CD4-positive, alpha-beta memory T cell (primary cell): ENCODE measurements at places on chromosomes 16 and 17. TPM values are rescaled to one million over a fixed set of nuclear protein-coding genes. Genes with fewer than 3 reads are reported as not detected.
A peak's percentile ranks its signal among the peaks of the same experiment; 100 is the strongest.

Gene CCR7
- total RNA-seq = 268 TPM

Gene KRTAP2-1
- total RNA-seq = not detected

Gene NGFR
- not detected for total RNA-seq

Gene KIF2B
- total RNA-seq = not detected

DNA sequence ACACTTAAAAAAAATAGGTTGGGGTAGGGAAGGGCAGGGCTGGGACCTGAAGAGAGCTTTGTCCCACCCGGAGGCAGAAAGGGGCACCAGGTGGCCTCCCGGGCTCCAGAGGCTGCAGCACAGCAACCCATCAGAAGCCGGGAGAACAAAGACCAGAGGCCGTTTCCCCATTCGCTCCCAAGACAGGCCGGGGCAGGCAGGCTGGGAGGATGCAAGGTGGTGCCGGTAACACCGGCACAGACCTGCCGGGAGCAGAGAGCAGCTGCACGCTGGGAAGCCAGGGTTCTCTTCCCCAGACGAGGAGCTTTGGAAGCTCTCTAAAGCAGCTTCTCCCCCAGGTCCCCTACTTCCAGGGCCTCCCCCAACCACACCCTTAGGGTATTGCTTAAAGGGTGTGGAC, 5.6 kb downstream of the PPL start:
- no peak for DNase-seq

GRCh38 chr17:50162466-50163254, 3.1 kb upstream of the SGCA start:
- DNase-seq = no peak

DNA sequence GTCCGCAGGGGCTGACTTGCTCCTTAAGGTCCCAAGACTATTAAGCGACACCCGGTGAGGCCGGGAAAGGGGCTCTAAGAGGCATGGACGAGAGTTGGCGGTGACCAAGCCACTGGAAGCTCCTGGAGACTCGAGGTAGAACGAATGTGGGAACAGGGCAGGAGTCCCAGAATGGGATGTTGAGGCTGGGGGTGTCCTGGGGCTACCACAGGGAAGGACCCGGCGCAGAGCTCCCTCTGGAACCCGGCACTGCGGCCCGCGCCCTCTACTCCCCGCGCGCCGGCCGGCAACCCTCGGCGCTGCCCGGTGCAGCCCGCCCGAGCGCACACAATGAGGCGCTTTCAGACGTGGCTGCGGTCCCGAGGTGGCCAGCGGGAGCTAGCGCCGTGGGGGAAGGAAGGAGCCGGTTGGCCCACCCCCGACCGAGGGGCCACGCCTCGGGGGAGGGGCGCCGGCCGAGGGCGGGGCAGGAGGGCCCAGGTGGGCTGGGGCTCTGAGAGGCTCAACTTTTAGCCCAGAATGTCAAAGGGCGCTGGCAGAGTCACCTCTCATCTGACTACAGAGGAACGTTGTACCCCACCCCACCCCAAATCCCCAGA, at the start of gene CHST6:
Gene CHST6 (minus strand): TSS at position 366 of the 599 bp plus-strand sequence. CDS start 15,613 bp downstream, outside the sequence.
- no peak for DNase-seq

- no peak for DNase-seq
Measured at GRCh38 chr17:39700148-39700987, 504 bp downstream of the ERBB2 start.

DNA sequence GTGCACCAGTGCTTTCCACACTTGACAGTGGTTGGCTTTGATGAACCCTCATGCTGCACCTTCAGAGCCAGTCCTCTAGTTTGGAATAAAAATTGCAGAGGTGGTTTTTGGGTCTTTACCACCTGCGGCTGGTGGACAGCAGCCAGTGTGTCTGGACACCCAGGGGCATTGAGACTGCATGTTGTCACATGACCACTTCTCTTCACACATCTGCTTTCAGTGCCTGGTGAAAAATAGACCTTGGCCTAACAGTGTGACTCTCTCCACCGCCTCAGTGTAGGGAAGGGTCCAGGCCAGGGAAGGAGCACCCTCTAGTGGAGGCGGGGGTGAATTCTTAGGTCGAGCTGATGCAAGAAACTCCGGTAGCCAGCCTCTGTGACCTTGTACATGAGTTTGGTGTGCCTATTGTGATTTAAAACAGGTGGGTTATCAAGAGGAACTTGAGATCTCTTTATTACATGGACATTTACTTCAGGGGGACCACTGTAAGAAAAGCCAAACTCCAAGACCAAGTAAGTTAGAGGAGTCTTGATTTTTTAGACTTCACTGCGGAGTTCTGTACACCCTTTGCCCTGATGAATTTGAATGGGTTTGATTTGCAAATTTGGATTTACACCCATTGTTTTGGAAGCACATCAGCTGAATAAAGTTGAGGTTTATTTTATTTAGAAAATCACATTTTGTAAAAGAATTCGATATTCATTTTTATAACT, 17.9 kb downstream of the GOSR2 start:
- peak; percentile 63 for DNase-seq

DNA sequence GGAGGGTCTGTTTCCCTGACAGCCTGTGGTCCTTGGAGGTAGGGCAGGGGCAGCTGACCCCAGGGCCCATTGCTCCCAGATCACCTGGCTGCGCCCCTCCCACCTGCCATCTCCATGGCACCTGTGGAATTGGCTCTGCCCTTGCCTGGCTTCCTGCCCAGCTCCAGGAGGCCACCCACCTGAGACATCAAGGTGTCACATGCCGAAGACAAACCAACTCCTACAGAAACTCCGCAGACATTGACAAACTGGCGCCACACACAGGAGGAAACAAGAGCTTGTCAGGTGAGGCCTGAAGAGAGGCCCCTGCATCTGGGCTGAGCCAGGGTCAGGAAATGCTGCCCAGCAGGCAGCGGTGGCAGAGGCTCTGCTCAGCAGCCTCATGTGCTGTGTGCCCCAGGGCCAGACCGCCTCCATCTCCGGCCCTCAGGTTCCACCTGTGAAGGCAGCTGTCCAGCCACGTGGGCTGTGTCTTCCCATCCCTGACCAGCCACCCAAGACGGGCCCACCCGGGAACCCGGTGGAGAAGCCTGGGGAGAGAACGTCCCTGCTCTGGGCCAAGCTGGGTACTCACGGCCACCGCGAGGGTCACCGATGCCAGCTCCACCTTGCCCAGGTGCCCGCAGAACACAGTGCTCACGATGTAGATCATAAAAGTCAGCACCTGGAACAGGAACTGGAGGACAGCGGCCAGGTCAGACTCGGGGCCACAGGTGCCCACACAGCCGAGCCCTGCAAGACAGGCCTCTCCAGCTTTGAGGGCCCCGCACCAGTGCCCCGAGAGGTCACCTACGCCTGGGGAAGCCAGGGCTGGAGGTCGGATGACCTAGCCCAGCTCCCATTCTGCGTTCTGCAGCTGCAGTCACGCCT, 1.6 kb downstream of the SLC47A2 start:
- DNase-seq = no peak

GRCh38 chr17:40828454-40829044, 6.1 kb upstream of the KRT10 start:
- no peak for DNase-seq

DNA sequence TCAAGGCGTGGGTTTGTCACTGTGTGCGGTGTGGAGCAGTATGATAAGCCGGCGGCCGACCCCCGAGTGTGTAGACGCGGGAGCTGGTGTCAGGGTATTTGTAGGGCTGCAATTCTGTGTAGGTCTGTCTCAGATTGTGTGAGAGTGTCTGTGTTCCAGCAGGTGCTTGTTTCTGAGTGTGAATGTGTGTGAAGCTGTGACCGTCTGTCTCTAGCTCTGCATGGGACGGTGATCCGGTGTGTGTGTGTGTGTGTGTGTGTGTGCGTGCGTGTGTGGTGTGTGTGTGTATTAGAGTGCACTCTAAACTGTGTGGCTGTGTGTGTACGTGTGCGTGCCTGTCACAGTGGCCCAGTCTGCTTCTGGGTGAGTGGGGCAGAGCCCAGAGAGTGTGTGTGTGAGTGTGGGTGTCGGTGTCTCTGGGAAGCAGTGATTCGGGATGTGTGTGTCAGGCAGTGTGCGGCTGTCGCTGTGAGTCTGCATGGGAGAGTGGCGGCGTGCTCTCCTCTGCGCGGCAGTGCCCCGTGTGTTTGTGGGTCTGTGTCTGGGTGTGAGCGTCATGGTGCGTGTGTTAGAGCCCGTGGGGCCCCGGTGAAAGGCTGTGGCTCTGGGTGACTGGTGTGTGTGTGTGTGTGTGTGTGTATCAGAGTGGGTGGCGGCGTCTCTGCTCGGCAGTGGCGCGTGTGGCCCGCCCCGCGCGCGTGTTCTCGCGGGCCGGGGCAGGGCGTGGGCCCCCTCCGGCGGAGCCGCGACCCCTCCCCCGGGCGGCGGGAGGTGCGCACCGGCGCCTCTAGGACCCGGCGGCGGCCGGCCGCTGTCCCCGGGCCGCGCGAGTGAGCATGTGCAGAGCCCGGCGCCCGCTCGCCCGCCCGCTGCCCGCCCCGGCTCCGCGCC, at the start of gene WSCD1:
Gene WSCD1 (plus strand): TSS at position 841 of the 891 bp plus-strand sequence. CDS start 10,280 bp downstream, outside the sequence.
- no peak for DNase-seq

GRCh38 chr17:63497708-63498483, 21.0 kb downstream of the ACE start:
- DNase-seq = no peak

- no peak for DNase-seq
Measured at GRCh38 chr16:87014112-87014511, 303.1 kb downstream of the C16orf95 start.
